ENCODE measurements at places on chromosomes 5 and 9.

- DNase-seq: no peak
These were observed 87.5 kb downstream of the GLDC start for GRCh38 chr9:6557883-6558616.

DNA sequence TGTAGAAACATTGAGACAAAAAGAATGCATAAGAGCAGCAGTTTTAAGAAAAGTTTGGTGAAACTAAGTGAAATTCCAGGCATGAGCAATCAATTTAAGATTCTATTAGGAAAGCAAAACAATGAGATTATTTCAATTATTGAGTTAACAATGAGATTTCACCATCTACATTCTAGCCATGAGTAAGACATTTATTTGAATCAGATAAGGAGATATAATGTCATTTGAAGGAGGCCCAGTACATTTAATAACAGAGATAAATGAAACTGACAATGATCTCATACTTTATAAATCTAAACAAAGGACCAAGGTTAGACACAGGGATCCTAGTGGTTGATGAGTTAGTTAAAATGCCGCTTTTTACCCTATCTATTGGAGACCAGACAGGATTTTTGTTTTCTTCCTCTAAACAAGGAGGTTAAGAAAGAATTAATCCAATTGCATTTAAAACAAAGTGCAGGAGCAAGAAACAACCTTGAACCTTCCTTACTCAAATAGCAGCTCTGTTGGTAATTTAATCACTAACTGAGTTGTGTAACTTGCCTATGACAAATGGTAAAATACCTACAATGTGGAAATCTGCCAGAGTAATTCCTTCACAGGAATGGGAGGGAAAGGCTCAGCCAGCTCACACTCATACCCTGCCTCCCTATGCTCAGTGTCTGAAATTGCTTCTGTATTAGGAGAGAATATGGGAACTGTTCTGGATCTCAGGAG, 103.5 kb upstream of the NR3C1 start:
- DNase-seq: peak; percentile 96

DNA sequence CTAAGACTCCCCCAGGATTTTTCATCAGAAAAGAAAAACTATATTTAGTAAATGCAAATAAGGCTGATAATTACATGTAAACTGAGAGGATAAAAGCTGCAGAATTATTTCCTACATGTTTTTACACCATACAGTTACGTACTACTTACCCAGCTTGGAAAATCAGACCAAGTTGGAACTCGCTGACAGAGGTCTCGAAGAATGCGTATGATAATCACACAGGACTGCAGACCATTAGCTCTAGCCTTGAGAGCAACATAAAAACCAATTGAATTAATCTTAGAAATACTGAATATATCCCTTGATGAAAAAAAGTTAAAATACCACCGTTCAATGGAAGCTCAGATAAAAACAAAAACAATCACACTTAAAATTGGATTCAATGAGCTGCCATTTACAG, 65.6 kb downstream of the ZFR start:
- no peak for DNase-seq

GRCh38 chr5:55241746-55242145, 8.3 kb upstream of the CCNO start:
- no peak for DNase-seq

DNA sequence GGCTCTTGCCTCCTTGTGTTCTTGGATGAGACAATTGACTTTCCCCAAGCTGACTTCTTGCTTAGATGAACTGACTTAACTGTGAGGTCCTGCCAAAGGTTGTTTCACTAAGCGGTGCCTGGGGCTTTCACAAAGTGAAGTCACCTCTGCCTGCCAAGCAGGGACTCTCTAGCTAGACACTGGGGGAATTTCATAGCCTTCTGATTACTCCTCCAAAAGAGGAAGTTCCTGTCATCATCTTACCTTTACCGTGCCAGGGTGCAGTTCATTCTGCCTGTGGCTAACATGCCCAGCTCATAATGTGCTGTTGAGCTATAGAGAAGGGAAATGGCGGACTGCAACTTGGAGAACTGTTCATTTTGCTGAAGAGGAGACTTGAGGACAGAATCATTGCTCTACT, 472.0 kb upstream of the WWC1 start:
- DNase-seq: no peak

- peak; percentile 93 for DNase-seq
These were observed 61.8 kb downstream of the PFDN1 start for GRCh38 chr5:140240987-140241706.

DNA sequence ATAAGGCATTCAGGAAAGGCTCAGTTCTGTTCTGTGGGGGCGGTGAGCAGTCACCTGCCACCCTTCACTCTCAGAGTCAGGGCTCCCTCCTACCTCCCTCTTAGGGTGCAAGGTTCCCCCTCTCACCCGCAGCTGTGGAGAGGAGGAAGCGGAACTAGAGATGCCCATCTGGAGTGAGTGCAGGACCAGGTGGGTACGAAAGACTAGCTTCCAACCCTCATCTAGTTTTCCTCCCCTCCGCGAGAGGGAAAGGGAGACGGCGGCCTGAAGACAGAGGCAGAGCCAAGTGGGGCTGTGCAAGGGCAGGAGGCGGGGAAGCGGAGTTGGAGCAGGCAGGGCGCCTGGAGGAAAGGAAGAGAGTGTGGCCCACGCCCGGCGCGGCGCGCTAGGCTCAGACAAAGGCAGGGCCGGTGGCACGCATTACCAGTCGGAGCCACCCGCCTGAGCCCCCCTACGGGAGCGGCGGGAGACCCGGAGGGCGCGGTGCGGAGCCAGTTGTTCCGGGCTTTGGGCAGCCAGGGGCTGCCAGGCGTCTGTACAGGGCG, 7.3 kb downstream of the PRR7 start:
- no peak for DNase-seq

GRCh38 chr9:95003689-95004410, 277.4 kb downstream of the AOPEP start:
- peak; percentile 61 for DNase-seq

GRCh38 chr5:7970816-7971215, 101.9 kb downstream of the MTRR start:
- no peak for DNase-seq

DNA sequence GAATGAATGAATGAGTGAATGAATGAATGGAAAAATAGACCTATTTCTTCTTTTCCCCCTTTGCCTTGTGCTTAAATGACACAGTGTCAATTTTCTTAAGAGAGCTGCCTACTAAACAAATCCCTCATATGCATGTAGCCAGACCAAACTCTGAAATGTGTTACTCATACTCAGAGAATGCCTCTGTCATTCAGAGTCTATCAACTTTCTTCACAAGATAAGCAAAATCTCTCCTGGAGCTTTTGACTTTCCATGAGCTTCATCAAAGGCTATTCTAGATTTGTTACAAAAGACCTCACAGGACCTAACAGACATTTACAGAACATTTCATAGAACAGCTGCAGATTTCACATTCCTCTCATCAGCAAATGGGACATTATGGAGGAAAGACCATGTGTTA, 275.7 kb upstream of the MSX2 start:
- no peak for DNase-seq

GRCh38 chr5:135319458-135319857, 79.6 kb downstream of the MACROH2A1 start:
- DNase-seq: no peak
